Stimulated activated CD4-positive, alpha-beta T cell treated with anti-CD3 and anti-CD28 coated beads, Interleukin-12 subunit alpha, Interleukin-12 subunit beta, amount 100 ng/mL, for 24 hours (primary cell): ENCODE measurements at places on chromosomes 1 and 21.

- no peak for DNase-seq
These were observed 30.6 kb upstream of the MCOLN3 start for GRCh38 chr1:85078903-85079302.

GRCh38 chr1:228292609-228292911 is 84.7 kb downstream of the OBSCN start:
- no peak for DNase-seq

- no peak for DNase-seq
These were observed 430.1 kb upstream of the USP24 start for GRCh38 chr1:55645270-55645669.

- DNase-seq, result no peak
These were observed 17.6 kb downstream of the IGFN1 start for GRCh38 chr1:201208236-201208635.

DNA sequence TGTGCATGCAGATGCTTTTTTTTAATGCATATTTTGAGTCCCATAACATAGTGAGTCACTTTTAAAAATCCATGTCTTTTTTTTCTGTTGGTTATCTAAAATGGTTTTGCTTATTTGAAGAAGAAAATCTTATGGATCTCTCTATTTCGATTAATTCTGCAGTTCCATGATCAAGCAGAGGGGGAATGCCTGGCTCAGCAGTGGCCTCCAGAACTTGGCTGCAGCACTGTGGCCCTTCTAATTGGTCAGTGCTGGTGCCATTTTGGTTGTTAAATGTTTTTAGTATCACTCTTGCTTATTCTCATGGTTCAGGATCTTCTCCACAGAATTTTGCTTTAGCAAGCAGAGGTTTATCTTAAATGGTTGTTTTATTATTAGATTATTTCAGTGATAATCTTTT is 11.2 kb downstream of the EPHX4 start:
- DNase-seq, result no peak

DNA sequence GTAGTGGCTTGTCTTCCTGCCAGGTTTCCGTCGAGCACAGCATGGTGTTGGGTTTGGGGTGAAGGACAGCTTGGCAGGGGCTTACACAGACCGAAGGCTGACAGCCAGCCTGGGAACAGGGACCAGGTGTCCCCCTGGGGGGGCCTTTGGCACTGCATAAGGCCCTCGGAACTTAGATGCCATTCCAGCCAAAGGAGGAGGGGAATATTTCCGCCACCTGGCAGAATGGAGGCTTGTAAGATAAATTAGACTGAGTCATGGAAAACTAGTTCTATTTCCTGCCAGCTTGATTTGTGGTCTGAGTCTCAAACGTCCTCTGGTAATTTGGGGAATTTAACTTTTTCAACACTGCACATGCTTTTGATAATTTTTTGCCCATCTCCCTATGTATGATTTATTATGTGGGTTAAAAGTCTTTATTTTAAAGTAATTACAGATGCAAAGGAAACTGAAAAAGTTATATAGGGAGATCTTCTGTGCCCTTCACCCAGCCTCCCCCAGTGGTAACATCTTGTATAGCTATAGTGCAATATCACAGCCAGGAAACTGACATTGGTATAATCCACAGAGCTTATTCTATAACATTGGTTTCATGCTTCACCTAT is 11.5 kb upstream of the TMEM51 start:
- DNase-seq, result no peak

- no peak for DNase-seq
These were observed 88.1 kb upstream of the SPATA6 start for GRCh38 chr1:48560116-48560515.

GRCh38 chr1:178713259-178713658 is 11.8 kb upstream of the RALGPS2 start:
- DNase-seq, result no peak
